NCI-H2171 (cell line): ENCODE measurements at places on chromosomes 1 and 21.
A peak's percentile ranks its signal among the peaks of the same experiment; 100 is the strongest.

- DNase-seq: peak; percentile 4
Measured at GRCh38 chr1:202501281-202501680, 152.8 kb downstream of the PPP1R12B start.

- DNase-seq: no peak
Measured at GRCh38 chr1:245279346-245279745, 124.6 kb downstream of the KIF26B start.

- no peak for DNase-seq
Measured at GRCh38 chr1:94962409-94963265, 35.7 kb upstream of the CNN3 start.

GRCh38 chr1:114336360-114336759, 174.6 kb downstream of the TRIM33 start:
- peak; percentile 38 for DNase-seq

- DNase-seq: peak; percentile 25
Measured at GRCh38 chr1:68116643-68117235, 66.3 kb upstream of the DIRAS3 start.

- no peak for DNase-seq
Measured at GRCh38 chr1:202994756-202995155, 12.4 kb upstream of the TMEM183A start.

GRCh38 chr1:224264321-224264720, 65.7 kb downstream of the NVL start:
- DNase-seq: no peak

- DNase-seq: no peak
Measured at GRCh38 chr1:18109058-18109755, 1.6 kb downstream of the IGSF21 start.

- DNase-seq: no peak
Measured at GRCh38 chr21:29436143-29436542, 137.4 kb downstream of the BACH1 start.

DNA sequence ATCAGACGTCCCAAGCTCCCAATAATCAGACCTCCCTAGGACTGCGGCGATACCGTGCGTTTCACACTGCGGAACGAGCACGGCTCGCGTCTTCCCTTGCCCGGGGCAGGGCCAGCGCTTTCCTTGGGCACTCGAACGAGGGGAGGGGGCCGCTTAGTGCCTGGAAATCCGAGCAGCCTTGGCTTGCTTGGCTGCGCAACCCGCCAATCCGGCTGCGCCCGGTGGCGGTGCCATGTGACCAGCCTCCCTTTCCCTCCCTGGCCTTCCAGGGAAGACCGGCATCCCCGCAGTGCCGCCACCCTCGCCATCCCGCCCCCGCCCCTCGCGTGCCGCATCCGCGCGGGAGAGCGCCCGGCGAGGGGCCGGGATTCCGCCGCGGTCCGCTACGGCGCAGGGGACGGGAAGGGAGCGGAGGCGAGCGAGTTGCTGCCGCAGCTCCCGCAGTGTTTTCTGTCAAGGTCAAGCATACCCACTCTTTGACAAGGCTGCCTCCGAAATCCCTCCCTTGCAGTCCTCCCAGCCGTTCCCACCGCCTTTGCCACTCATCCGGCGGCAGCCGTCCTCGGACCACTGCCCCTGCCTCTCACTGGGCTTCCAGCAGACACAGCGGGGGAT, 8.3 kb upstream of the RNF19B start:
- peak; percentile 82 for DNase-seq

DNA sequence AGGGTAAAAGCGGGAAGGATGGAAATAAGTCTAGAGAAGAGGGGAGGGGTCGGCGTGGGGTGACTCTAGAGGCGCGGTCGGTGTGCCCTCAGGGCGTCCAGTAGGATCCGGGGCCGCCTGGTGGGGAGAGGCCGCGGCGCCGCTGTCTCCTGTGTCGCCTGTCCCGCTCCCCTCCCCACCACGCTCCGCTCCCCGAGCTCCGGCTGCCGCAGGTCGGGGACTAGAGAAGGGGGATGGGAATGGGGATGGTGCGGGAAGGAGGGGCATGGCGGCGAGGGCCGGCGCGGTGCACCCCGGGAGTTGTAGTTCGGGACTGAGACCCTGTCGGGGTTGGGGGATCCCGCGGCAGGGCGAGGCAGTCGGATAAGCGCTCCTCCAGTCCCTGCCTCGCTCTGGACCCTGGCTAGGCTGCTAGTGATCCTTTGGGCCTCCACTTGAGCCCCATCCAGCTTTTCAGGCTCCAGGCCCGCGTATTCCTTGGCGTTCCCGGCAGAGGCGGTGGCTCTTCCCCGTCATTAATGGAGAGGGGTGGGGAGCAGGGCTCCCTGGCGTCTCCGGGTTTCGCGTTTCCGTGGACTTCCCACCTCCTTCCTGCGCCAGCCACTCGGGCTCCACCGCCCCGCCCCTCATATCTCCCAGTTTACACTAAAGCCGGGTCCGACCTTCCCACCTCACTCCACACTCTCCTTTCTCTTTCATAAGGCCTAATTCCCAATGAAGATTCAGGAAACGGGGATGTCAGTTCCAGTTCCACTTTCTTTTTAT, at the start of gene ENTREP3:
Gene ENTREP3, minus strand, starts transcription at position 241 of the 765 bp plus-strand sequence. CDS start 606 bp downstream, outside the sequence.
- DNase-seq: peak; percentile 87

- DNase-seq: peak; percentile 83
Measured at GRCh38 chr21:33199516-33200217, 30.1 kb upstream of the IFNAR2 start.

- no peak for DNase-seq
Measured at GRCh38 chr1:109814993-109815786, 51.5 kb upstream of the EPS8L3 start.

GRCh38 chr1:153553830-153554541, 4.9 kb upstream of the S100A3 start:
- DNase-seq: no peak

GRCh38 chr1:213761845-213762407, 225.8 kb upstream of the PROX1 start:
- no peak for DNase-seq

DNA sequence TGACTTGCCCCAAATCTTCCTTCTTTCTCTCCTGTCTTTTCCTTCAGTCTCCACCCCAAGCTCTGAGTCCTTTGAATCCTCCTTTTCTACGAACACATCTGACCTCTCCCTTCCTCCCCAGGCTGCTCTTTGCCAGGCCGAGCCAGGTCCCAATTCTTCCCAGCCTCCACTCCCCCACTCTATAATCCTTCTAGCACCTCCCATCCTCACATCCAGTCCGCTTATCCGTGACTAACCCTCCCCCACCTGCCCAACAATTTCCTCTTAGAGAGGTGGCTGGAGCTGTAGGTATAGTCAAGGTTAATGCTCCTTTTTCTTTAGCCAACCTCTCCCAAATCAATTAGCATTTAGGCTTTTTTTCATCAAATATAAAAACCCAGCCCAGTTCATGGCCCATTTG, 9.5 kb upstream of the HPDL start:
- DNase-seq: no peak

DNA sequence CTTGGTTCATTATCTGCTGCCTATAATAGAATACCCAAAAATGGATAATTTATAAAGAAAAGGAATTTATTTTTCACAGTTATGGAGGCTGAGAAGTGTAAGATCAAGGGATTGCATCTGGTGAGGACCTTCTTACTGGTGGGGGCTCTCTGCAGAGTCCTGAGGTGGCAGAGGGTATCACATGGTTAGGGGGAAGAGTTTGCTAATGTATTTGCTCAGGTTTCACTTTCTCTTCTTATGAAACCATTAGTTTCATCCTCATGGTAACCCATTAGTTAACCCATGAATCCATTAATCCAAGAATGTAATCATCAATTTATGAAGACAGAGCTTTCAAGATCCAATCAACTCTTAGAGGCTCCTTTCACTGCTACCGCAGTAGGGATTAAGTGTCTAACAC, 120.6 kb downstream of the DNM3 start:
- no peak for DNase-seq

- DNase-seq: no peak
Measured at GRCh38 chr1:150069923-150070322, 2.3 kb downstream of the VPS45 start.

DNA sequence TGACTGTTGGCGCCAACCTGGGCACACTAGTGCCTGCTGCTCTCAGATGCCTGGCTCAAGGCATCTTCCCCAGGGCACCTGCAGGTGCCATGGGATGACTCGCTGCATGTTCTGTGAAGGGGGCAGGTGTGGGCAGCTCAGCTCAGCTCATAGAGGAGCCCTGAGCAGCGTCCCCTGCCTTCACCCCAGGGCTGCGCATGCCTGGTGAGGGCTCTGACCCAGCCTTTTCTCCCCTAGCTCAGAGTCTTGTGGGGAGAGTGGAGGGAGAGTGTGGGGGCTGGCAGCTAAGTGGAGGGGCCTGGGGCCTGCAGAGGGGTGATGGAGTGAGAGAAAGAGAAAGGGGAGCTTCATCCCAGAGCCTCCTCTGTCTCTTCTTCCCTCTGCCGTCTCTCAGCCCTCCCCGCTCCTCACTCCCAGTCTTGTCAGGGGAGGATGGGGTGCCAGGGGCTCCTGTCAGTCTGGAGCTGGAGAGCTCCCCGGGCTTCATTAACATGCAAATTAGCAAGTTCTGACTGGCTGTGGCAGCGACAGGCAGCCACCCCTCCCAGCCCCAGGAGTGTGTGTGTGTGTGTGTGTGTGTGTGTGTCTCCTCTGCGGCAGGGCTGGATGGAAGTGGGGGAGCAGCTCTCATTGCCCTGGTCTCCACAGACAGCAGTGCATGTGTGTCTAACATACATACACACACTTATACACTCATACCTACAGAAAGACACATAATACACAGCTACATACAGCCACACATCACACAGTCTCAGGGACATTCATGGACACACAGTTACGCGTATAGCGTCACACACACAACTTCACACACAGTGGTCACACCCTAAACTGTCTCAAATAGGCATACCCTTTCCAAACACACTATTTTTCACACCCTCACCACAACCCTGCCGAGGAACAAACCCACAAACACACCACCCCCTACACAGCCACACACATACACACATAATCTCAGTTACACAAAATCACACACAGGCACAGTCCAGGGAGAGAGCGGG, 34.0 kb downstream of the FOXO6 start:
- DNase-seq: peak; percentile 77

DNA sequence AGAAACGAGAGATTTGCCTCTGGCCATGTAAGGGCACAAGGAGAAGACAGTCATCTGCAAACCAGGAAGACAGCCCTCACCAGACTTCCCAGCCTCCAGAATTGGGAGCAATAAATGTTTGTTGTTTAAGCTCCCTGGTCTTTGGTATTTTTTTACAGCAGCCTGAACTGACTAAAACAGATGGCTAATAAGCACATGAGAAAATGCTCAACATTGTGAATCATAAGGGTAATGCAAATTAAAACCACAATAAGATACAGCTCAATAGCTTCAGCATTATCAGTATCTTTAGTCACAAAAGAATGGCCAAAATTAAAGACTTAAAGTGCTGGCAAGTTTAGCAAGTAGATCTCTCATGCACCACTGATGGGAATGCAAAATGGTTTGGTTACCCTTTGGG, 11.7 kb downstream of the UBE2G2 start:
- no peak for DNase-seq

DNA sequence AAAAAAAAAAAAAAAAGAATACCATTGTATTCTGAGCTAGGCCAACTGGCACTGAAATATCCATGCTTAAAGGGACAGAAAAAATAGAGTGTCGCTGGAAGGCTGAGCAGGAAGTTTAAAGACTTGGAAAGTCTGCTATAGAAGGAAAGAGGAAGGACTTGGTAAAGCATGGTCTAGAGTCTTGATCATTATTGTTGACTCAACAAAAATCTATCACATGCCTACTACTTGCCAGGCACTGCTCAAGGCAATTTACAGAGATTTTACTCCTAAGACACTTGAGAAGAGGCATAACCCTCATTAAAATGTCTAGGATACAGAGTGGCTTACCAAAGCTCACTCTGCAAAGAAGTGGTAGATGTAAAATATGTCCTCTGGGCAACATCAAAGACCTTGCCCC, 324.0 kb upstream of the DAB1 start:
- DNase-seq: no peak

- no peak for DNase-seq
Measured at GRCh38 chr1:78681265-78681664, 31.6 kb downstream of the IFI44 start.

DNA sequence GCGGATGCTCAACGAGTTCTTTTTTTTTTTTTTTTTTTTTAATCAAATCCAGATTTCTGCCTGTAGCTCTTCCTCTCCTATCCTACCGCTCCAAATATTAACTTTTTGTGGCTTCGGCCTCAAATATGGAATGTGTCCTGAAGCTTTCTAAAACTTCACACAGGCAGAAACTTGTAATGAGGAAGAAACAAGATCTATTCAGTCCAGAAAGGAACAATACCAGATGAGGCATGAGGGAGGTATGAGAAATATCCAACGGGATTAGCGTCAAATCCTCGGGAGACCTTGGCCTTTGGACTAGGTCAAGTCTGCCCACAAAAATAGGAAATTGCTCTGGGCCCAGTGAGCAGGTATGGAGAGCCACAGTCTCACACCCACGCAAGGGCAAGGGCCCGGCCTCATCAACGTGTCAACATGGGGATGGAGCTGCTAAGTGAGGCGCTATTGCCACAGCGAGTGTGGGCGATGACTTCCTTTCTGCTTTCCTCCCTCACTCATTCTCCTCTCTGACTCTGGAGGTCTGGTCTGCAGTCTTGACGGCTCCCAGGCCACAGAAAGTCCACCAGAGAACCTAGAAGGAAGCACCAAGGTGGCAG, 66.6 kb downstream of the BCAR3 start:
- DNase-seq: no peak

GRCh38 chr1:50661626-50662025, 238.4 kb upstream of the DMRTA2 start:
- DNase-seq: no peak

- DNase-seq: no peak
Measured at GRCh38 chr1:171814692-171815091, 26.6 kb upstream of the DNM3 start.

DNA sequence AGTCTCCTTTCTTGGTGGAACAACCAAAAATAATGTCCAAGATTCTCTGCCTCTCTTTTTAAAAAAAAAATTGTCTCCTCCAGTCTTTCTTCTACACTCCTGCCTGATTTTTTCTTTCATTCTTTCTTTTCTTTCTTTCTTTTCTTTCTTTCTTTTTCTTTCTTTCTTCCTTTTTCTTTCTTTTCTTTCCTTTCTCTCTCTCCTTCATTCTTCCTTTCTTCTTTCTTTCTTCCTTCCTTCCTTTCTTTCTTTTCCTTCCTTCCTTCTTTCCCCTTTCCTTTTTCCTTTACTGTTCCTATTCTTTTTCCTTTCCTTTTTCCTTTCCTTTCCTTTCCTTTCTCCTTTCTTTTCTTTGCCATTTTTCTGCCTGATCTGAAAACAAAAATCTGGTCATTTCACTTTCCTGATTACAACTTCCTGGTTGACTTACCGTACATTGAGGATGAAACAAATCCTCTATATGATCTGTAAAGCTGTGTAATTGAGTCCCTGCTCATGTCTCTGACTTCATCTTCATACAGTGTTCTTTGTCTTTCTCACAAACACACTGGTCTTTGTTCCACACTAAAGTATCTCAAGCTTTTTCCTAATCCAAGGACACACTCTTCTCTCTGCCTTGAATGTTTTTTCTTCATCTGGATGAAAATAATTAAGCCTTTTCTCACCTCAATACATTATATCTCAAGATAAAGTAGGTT, 6.1 kb upstream of the KRTAP23-1 start:
- no peak for DNase-seq
